CD4-positive, CD25-positive, alpha-beta regulatory T cell (primary cell): ENCODE measurements at places on chromosomes 12 and 14. TPM values are rescaled to one million over a fixed set of nuclear protein-coding genes. Genes with fewer than 3 reads are reported as not detected.

DNA sequence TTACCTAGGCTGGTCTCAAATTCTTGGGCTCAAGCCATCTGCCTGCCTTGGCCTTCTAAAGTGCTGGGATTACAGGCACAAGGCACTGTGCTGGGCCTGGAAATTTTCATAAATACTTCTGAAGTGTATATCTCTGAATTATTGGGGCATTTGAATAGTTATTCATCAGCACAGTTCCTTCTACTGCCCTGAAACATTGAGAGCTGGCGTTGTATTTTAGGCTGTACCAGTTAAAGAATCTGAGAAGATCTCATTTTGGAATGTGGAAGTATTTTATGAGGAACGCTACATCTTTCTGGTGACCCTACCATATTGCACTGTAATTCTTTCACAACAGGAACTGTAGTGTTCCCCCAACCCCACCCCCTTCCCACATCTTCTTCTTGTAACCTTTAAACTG lies 349.0 kb upstream of the RGS6 start:
- DNase-seq, result no peak

KRT79 gene
- polyA plus RNA-seq, result not detected

DNA sequence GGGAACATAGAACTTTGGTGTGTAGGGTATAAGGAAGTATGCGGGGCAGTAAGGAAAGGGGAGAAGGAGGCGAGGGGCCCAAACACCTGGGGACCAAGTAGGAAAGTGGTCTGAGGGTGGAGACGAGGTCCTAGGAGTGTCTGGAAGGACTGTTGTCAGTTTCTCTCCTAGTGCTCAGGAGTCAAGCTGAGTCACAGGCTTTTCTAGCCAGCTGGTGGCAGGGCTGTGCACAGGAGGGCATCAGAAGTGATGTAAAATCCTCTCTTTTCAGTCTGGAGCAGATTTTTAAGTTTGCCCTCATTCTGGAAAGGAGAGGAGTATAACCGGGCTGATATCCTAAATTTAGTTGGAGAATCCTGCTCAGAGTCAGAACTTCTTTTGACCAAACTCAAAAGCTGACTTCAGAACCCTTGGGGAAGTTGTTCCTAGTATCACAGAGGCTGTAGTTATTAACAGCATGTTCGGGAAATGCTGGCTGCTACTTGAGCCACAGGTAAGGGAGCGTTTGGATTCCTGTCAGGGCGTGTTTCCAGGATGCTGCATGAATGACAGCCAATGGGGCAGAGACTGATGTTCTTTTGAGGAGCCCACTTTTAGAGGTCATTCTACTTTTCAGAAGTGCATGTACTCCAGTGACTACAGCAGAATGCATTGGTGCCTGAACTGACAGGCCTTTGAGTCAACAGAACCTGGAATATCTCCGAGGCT lies 19.3 kb downstream of the ZNF664 start:
- DNase-seq, result no peak

DNA sequence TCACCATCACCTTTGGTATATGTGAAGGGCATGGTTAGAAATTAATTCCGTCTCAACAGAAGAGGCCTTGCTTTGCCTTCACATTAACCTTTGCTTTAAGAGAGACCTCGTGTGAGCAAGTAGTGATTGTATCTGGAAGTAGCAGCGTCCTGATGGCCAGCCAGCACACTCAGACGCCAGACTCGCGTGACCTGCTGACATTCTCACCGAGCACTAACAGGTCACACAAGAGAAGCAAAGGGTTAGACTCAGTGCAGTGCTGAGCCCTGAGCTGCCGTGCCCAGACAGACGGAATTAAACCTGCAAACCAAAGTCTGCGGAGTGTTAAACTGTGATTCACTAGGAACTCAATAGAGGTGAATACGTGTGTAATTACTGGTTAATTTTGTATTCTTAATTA lies 40.1 kb upstream of the MMP17 start:
- no peak for DNase-seq

GRCh38 chr12:3077572-3078081 lies 448 bp downstream of the TSPAN9 start:
- DNase-seq, result peak; percentile 11

OR4K17 gene
- polyA plus RNA-seq, result not detected
